ENCODE measurements at places on chromosomes 5 and 9.

DNA sequence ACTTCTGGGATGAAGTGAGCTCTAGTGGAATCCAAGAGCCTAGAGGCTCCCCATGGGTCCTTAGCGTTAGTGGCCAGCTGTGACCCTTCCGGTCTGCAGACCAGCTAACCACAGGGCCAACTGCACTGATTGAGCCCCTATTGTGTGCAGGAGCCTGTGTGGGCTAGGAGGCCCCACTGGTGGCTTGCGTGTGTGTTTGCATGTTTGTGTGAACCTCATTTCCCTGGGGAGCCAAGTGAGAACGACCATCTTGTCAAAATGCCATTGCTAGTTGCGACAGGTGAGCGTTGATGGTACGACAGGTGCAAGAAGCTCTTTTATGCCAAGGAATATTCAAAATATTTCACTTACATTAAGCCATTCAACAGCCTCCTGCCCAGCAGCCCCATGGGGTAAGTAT, 44.1 kb upstream of the ANKRD33B start:
- DNase-seq: no peak

DNA sequence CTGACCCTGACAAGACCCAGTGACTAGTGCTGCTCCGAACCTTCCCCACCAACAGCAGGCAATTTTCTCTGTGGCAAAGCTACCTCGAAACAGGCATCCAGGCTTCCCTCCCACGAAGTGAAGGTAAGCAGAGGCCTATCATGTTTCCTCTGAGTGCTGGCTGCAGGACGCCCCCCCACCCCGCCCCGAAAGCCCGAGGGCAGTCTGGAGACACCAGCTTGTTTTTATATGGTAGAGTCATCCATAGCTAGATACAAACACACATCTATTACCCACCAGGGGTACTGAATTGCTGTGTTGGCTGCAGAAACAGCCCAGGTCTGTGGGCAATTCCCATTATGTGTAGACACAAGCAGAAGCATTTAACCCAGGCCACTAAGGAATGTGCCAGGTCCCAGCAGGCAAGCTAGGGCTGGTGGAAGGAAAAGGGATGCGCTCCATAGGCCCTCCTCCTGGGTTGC, 40.4 kb downstream of the LIX1 start:
- DNase-seq: no peak

GRCh38 chr5:89034588-89034987, 151.6 kb upstream of the MEF2C start:
- no peak for DNase-seq

GRCh38 chr5:134171972-134172371, 4.8 kb downstream of the SKP1 start:
- DNase-seq: no peak

DNA sequence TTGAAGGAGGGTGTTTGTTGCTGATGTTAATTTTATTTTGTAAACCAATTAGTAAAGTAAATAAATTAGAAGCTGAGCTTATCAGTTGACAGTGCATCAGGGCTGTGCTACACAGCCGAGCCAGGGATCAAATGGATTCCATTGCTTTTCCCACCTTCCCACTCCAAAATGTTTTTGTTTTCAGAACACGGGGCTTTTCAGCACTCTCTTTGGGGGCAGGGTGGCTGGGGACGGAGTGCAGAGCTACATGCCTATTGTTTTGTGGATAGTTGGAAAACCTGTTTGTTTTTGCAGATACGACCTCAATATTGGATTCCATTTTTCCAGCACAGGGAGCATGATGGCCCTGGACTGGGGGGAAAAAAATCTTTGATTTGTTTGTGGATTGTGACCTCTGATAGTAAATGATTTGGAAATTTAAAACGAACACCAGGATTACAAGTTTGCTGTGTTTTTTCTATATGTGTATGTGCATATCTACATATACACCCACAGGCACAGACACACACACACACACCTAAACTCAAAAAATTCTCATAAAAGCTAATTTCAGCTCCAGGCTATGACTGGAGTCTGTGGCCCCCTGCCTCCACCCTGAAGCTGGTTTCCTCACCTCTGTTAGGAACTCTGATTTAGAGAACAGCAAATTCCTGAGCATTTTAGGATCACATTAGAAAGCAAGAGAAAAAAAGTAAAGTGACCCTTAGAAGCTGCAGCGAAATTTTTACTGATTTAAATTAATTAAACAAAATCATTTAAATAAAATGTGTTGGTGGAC, 371.7 kb upstream of the IRX2 start:
- no peak for DNase-seq

DNA sequence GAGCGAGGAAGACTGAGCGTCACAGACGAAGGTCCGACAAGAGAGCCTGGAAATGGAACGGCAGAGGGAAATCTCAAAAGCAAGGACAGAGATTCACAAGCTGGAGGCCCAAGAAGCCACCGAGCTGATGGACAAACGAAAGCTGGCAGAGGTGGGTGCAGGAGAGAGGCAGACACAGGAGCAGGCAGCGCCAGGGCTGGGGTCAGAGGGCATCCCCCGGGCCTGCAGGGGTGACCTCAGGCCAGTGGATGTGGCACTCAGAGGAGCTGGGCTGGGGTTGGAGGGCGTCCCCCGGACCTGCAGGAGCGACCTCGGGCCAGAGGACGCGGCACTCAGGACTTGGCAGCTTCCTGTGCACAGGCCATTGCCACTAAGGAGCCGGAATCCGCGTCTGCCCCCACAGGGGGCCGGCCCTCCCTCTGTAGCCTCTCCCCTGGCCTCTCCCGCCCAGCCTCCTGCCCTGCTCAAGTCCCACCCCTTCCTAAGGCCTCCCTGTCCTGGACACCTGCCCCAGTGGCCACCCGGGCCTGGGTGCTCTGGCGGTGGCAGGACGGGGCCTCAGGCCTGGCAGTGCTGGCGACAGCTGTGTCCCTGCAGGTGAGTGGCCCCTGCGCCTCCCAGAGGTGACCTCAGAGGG, 40.4 kb downstream of the EXD3 start:
- no peak for DNase-seq

DNA sequence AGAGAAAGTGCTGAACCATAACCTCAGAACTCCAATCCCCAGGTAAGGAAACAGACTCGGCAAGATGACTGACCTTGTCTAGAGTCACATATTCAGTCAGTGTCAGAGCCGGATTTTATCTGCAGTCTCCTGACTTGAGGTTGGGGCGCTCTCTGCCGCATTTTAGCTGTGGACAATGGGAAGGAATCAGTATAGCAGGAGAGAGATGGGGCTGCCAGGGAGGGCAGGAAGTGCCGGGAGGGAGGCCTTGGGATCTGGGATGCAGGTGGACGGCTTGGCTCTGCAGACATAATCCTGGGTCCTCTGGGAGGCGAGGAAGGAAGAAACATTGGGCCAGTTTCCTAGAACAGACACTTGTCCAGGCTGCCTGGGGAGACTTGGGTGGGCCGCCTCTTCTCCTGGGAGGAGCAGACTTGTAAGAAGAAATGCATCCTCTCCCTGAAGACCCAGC, 39.7 kb upstream of the COL15A1 start:
- no peak for DNase-seq

- DNase-seq: no peak
These were observed 484.8 kb downstream of the ZSWIM6 start for GRCh38 chr5:61816585-61817450.

- DNase-seq: no peak
These were observed 152.2 kb downstream of the BNC2 start for GRCh38 chr9:16718296-16718695.

DNA sequence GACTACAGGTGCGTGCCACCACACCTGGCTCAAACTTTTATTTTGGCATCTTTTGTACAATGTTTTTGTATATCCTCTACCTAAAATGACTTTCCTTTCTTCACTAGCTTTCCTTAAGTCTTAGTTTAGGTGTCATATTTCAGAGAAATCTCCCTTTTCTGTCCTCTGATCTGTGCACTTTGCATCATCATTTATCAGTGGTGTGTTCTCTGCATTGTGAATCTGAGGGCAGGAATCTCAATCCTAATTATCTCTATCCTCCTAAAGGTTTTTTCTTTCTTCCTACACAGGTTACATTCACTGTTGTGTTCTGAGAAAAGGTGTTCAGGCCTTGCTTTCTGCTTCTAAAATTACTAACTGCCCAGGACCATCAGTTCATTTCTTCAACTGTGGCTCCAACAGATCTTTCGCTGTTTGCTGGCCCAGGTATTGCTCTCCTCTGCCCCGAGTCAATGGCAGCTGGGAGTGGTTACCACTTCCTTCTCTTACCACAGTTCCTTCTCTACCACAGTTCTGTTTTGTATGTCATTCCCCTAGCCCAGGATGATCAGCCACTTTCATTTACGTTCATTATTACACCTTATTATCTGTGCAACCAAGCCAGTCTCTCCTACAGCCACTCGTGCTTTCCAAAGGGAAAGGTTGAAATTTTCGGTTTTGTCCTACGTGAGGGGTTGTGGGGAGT, 14.0 kb downstream of the TGFBR1 start:
- peak; percentile 44 for DNase-seq

DNA sequence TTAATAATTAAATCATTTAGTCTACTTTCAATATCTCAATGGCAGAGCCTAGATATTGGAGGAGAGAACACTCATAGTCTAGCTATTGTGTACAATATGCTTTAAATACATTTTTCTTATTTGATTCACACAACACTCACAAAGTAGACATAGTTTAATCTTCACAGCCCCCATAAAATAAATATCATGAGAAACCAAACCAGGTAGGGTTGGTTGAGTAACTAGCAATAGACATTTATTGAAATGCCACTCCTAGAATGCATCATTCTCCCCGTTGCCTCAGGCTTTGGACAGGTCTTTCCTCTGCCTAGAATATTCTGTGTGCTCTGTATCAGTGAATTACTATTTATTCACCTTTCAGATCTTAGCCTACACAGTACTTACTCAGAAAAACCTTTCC, 141.9 kb downstream of the CEMIP2 start:
- DNase-seq: no peak
